ENCODE measurements at places on chromosomes 7 and 10.

GRCh38 chr7:31004393-31004792, 40.6 kb downstream of the GHRHR start:
- no peak for DNase-seq

- DNase-seq = no peak
Measured at GRCh38 chr7:52107355-52107754, 790.7 kb upstream of the COBL start.

DNA sequence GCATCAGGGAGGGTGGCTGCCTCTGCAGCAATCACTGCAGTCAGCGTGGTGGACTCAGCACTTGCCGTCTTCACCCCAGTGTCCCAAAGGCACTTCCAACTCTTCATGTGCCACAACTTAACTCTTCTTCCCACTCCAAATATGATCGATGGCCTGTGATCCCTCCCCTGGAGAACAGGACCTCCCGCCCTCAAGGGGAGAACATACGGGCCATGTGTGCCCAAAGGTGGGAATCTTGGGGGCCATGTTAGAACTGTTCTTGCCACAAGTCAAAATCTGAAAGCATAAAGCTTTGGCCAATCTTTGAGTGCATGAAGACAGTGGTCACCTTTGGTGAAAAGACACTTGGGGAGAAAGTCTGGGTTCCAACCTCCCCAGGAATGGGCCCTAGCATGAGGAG, 368.5 kb upstream of the MGMT start:
- no peak for DNase-seq

- DNase-seq = no peak
Measured at GRCh38 chr7:5419539-5420066, 4.0 kb downstream of the TNRC18 start.

DNA sequence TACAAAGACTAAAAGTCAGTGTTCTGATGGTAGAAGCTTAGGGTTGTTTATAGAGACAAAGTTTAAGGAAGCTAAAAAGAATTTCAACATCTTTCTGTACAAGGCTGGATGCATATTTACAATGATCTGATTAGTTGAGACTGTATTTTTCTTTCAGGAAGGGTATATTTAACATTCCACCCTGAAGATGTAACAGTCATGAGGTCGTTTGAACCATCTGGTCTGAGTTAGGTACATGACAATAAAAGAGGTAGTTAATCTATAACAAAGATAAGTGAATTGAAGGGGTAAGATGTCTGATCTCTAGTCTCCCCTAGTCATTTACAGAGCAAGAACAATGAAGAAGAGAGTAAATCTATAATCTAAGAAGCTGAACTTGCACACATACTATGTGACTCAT, 821.2 kb downstream of the CNTNAP2 start:
- DNase-seq = no peak

DNA sequence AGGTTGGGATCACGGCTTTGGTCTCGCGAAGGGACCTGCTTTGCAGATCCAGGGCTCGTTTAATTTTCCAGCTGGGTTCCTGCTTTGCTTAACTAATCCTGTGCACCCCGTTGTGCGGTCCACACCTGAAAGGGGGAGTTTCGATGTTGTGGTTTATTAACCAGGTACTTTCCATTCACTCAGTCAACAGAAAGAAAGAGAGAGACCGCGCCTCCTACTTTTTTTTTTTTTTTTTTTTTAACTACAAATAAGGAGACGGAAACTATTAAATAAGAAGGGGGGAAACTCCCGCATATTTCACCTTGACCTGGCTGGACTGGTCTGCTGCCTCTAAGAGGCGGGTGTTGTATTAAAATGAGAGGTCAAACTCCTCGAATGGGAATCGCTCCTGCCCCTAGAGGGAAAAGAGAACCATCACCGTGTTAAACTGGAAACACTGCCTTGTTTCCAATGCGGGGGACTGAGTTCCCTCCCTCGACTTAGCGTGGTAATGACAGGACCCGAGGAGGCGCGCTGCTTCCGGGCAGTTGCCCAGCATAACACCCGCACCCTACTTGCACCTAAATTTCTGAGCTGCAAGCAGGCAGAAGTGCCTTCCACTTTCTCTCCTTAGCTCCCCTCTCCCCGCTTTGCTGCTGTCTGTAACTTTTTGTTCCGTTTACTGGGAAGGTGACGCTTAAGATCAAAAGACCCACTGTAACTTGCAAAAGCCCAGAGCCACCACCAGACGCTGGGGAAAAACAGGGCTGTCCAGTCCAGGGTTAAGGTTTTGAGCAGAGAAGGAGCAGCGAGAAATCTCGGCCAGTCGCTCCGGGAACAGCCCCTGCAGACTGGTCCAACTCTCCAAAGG, 1.1 kb upstream of the ITGB8 start:
- DNase-seq = no peak

DNA sequence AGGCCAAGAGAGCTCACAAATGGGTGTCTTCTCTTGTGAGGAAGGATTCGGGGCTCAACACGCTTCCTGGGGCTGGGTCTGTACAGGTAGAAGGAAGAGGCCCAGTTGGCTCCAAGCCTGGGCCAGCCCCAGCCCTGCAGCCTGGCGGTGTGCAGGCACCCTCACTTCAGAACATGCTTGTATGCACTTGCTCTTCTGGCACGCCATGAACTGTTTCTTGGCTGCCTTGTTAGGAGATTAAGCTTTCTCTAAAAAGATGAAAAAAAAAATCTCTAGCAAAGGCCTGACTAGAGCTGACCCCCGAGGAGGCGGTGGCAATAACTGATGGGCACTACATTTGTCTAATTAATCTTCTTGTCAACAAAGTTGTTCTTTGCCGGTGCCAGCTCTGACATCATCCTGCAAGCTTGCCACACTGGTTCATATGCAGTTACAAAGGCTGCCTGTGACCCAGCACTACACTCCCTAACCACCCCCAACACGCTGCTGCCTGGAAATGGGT, 94.7 kb downstream of the WDR11 start:
- no peak for DNase-seq

GRCh38 chr7:2734751-2735571, 47.0 kb downstream of the AMZ1 start:
- DNase-seq = no peak

DNA sequence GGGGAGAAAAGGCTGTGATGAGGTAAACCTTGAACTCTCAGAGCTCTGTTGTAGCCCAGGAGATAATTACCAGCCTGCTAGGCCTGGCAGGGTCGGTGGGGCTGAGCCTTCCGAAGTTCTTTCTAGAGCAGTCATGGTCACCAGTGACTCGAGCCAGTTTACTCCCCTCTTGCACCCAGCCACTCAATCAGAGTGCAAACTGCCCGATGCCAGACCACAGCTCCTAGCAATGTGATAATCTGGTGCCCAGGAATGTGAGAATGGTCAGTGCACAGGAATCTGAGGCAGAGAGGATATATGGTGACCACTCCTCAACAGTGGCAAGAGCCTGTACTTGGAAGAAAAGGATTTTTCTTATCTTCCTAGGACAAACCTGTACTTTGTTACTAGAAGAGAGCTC, 46.4 kb upstream of the KMT2E start:
- no peak for DNase-seq

DNA sequence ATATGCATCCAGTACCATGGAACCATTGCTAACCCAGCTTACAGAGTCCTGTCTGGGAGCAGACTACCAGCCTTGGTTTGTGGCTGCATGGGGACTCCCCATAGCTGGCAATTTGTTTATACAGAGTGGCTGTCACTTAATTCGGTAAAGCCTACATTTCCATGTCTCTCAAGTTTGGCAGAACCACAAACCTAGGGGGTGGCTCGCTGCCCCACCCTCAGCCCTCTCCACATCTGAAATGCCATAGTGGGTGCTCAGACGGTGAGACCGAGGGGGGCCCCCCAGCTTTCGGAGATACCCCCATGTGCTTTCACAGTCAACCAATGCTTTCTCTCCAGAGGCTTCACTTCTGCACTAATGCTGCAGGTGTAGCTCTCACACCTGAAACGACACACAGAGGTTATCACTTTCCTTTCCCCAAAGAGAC, 75.5 kb upstream of the KAT6B start:
- DNase-seq = no peak

GRCh38 chr10:80405626-80406025, 2.7 kb upstream of the PRXL2A start:
- no peak for DNase-seq

DNA sequence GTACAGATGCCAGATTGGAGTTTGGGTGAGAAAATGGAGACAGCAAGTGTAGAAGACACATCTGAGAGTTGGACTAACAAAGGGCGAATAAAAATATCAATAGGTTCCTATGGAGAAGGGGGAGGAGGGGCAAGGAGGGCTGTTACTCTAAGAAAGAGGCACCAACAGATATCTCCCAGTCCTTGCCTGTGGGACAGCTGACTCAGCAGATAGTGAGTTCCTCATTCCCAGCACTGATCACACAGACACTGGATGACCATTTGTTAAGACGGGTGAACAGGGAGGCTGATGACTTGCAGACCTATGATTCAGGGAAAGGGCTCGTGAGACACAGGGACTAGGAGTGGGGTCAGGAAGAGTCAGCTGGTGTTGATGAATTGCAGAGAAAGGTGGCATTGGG, 5.7 kb upstream of the PRR15 start:
- no peak for DNase-seq

- no peak for DNase-seq
Measured at GRCh38 chr7:131527456-131527855, 29.0 kb downstream of the PODXL start.
